ENCODE measurements at places on chromosomes 5 and 9.

GRCh38 chr9:131744720-131745201 lies 4.9 kb upstream of the RAPGEF1 start:
- no peak for DNase-seq

DNA sequence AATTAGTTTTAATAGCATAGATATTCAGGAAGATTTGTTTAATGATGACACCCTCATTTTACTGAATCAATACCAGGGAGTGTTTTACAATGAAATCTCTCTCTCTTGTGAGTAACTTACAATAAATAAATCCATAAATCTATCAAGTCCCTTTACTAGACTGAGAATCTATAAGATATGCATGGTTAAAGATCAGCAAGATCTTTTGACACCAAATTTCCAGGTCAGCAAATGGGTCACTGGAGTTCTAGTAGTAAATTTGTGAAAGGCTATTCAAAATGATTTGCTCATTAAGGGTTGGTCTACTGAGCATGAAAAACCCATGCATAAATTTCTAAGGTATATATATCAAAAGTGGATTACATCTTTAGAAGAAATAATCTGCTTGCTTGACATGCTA lies 512.1 kb upstream of the ITGA1 start:
- DNase-seq, result no peak

DNA sequence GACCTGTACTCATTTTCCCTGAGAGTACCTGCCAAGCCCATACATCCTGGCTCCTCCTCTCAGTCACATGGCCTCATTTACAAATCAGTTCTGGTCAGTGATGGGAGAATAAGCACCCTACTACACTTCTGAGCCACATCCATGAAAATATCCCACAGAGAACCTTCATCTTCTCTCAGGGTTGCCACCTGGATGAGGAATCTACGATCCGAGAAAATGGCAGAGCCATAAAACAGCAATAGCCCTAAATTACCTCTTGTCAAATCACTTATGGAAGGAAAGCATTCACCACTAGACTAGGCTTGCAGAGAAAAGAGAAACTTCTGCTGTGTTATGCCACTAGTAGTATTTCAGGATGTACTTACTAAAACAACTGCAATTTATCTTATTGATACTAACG lies 324.8 kb downstream of the BNC2 start:
- no peak for DNase-seq

- no peak for DNase-seq
These were observed 37.2 kb downstream of the NREP start for GRCh38 chr5:111719773-111720172.

DNA sequence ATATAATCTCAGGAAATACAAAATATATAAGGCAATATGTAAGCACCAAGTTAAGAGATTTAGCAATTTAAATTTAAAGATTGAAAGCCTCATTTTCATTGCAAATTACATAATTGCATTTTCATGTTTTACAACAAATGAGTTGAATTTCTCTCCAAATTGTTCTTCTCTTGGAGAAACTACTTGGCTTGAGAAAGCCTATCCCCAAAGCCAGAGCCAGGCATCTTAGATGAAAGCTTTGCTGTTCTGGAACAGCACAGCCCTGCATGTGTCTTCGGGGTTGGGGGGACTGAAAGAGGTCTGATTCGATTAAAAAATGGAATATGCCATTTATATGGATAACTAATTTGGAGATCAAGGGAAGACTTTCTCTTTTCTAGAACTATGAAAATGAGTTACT lies 212.0 kb downstream of the PARP8 start:
- no peak for DNase-seq

DNA sequence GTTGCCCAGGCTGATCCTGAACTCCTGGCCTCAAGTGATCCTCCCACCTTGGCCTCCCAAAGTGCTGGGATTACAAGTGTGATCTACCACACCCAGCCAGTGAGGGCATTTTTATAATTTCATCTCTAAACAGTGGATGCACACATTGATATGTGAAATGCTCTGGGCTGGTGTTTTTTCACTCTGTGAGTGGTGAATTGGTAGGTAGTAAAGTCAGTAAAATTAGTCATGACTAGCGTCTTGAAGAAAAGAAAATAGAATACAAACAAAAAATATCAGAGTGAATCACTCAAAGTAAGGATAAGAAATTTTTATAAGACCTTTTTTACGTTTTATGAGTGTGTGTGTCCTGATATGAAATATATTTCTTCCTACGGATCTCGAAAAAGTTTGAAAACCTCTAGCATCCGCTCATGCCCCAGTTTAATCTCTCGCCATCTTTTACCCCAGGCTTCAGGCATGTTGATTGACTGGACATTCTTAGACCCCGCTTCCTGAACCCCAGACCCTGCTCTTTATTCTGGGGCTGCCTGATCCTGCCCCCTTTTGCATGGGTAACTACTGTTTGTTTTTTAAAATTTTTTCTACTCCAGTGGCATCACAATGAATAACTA lies 14.0 kb downstream of the OSTF1 start:
- DNase-seq, result no peak

GRCh38 chr5:53087171-53087570 lies 22.4 kb downstream of the MOCS2 start:
- no peak for DNase-seq

GRCh38 chr5:139746691-139747582 lies 48.7 kb upstream of the PSD2 start:
- peak; percentile 43 for DNase-seq

DNA sequence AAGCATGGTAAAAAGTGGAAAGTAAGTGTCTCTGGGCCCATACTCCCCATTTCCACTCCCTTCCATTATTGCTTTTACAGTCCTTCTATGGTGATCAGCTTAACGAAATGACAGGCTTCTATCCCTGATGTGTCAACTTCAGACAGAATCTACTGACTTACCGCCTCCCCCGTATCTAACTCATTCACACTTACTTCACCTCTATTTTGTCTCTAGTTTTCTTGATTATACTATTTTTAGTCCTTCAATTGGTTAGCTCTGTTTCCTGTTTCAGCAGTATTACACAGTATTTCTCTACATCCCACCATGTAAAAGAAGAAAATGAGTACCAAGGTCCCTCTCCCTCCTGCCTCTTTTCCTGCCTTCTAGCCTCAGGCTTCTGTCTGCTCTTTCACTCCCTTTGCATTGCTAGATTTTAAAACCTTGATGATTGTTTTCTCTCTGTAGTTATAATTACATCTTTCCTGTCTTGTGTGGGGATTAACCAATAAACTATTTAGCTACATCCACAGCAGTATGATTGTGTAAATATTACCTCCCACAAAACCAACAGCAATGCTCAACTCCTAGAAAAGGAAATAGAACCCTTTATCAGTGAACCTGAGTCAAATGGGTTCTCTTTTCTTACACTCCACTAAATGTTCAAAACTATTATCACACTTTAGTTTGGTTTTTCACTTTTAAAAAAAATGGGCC lies 53.4 kb downstream of the GNAQ start:
- peak; percentile 63 for DNase-seq

DNA sequence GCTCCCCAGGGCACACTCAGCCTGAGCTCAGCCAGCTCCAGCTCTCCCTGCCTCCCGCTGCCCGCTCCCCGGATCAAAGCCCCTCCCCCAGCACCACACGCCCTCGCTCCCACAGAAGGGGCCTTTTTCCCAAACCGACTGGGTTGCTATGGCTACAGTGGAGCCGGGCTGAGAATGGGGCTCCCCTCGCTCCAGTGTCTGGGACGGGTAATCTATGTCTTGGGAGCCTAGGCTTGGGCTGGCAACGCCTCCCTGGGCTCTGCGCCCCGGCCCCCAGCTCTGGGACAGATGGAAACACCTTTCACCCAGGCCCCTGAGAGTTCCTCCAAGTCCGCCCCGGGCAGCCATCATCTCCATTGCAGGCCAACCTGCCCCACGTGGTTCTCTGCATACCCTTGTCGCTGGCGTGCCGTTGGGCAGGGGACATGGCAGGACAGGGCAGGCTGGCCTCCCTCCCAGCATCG lies 29.6 kb downstream of the NOTCH1 start:
- DNase-seq, result no peak

GRCh38 chr5:143606043-143606752 lies 202.7 kb upstream of the NR3C1 start:
- DNase-seq, result peak; percentile 41

DNA sequence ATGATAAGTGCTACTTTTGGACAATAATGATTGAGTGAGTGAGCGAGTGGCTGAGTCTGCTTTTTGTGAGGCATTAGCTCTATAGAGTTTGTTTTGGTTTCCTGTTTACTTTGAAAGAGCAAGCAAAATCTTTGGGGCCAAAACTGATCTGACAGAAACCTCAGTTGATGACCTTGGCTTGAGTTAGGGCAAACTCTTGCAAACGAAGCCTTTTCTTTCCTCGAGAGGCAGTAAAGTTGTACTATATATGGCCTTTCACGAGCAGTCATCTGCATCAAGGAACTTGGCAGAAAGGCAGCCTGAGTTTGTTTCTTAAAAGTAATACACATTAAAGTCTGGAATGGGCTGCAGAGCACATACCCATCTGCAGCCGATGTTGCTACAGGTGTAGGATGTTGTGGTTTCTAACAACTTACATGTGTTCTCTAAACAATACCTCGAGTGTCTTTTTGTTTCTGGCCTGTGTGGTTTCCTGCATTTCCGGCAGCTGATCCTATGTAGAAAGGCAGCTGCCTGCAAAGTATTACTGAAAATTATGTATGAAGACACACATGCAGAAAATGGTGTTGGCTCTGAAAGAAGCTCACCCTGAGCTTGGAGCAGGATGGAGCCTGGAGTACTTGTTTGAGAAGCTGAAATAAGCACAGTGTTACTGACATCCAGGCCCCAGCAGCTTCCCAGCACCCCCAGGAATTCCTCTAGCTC lies 60.8 kb downstream of the FOXD1 start:
- peak; percentile 15 for DNase-seq

DNA sequence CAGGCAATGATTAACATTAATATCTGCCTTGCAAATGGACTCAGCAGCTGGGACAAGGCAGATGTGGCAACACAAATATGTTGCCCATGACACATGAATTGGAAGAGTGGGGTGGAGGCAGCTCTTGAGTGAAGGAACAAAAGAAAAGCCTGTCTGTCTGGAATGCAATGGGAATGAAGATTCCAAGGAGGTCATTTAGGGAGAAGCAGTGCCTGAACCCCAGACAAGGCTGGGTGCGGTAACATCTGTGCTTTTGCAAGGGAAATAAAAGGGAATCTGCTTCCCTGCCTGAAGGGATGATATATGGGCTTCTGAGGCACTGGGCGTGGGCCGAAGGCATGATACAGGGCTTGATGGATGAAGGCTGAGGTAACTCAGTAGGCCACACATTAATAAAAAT lies 94.1 kb upstream of the TRIM32 start:
- DNase-seq, result no peak

GRCh38 chr9:122396614-122397148 lies 25.9 kb downstream of the PTGS1 start:
- DNase-seq, result no peak

DNA sequence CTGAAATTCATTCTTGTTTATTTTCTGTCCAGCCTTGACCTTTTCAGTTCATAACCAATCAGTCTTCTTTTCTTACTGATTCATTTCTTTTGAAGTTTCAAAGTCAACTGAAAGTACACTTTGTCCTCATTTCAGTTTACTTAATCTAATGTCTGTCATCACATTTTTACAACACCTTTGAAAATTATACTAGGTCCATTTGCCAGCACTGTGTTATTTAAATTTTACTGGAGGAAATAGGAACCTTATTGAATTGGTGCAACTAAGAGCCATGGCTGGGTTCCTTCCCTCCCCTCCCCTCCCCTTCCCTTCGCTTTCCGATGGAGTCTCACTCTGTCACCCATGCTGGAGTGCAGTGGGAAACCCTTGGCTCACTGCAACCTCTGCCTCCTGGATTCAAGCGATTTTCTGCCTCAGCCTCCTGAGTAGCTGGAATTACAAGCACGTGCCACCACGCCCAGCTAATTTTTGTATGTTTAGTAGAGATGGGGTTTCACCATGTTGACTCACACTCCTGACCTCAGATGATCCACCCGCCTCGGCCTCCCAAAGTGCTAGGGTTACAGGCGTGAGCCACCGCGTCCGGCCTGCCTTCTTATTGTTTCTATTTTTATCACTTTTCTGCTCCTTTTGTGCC lies 6.3 kb downstream of the RMI1 start:
- no peak for DNase-seq

DNA sequence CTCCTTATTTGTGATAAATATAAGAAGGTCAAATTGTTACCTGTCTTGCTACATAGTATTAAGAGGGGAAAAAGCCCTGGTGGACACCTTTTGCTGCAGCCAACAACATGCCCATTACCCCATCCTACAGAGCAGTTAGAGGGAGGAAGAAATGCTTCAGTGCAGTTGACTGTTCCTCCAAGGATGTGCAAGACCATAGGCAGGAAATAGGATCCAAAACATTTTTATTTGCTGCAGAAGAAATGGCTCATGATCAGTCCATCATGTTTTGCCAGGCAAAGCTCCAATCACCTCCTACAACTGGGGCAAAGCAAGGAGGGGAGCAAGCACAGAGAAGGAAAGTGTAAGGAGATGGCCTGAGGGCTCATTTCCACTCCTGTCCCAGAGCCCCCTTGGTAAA lies 399.1 kb upstream of the PIK3R1 start:
- DNase-seq, result no peak

DNA sequence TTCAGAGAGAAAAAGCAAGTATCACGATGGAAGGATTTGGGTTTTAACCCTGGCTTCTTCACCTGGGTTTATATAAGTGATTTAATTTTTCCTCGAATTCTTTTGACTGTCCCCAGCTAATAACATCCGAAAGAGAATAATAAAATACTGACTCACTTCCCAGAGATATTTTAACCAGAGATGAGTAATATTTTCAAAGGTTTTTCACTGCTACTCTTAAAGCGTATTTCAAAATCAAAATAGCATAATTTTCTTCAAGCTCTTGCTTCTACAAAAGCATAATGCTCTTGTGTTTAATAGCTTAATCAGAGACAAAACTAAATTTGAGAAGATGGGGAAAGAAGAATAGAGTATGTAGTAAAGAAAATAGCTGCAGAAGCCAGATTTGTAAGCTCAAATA lies 215.2 kb upstream of the PTGER4 start:
- DNase-seq, result no peak

DNA sequence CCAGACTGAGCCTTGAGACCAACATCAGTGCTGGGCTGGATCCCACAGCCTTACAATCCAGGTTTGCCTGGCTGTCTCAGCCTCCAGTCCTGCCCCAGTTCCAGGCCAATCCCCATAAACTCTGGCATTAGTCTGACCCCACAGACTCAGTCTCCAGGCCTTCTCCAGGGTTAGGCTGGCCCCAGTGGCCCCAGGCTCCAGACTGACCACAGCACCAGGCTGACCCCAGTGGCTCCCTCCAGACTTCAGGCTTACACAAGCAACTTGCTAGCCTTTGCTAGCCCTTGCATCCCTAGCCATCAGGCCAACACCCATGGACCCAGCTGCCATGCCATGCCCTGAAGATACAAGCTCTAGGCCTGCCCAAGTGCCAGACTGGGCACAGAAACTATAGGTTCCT lies 1326.0 kb upstream of the C9orf72 start:
- no peak for DNase-seq
